ENCODE measurements at places on chromosomes 2 and 18. TPM values are rescaled to one million over a fixed set of nuclear protein-coding genes. Genes with fewer than 3 reads are reported as not detected.
A peak's percentile ranks its signal among the peaks of the same experiment; 100 is the strongest.

DNA sequence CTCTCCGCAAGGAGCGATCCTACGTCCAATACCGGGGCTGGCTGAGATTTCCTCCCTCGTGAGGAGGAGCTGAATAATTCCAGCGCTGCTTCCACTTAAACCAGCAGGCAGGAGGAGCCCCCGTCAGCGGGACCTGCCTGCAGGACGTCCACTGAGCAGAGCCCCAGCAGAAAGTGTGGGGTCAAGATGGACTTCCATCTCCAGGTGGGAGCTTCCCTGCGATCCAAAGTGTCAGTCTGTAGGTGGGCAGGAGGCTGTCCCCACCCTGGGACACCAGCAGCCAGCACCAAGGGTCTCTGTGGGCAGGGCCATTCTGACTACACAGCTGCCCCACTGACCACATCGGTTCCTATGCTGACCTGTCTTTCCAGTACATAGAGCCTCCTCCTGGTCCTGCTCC lies 462 bp upstream of the OTOS start:
- no peak for DNase-seq
- H3K4me3 ChIP-seq, result no peak overlapping the region
- H3K36me3 ChIP-seq, result no peaks in the 10 kb centered on the region
- H3K27ac ChIP-seq, result no peak overlapping the region

- peak; percentile 8 for DNase-seq
- H3K4me1 ChIP-seq, result peaks cover 12% of the 10 kb centered on the region
- no peaks in the 10 kb centered on the region for H3K36me3 ChIP-seq
- no peak overlapping the region for H3K4me3 ChIP-seq
- no peaks in the 10 kb centered on the region for H3K27me3 ChIP-seq
These were observed 55.3 kb upstream of the B3GNT2 start for GRCh38 chr2:62140426-62141141.

DNA sequence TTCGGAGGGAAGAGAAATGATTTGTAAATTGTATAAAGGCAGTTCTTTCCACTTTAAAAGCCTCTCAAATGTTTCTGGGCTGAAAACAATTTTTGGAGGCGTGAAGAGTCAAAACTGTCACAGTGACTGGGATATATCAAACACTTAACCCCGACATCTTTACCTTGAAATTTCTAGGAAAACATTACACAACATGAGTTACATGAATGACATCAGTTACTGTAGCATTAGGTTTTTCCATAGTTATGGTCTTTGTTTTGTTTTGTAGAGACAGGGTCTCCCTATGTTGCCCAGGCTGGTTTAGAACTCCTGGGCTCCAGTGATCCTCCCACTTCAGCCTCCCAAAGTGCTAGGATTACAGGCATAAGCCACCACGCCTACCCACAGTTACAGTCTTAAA lies 25.7 kb downstream of the MSH6 start:
- no peak overlapping the region for H3K27ac ChIP-seq
- H3K27me3 ChIP-seq, result no peaks in the 10 kb centered on the region
- H3K36me3 ChIP-seq, result peaks cover 75% of the 10 kb centered on the region
- DNase-seq, result no peak

Gene DOCK10
- total RNA-seq, result 269 TPM

Gene RASGRP3
- total RNA-seq, result 11.8 TPM

All from activated CD4-positive, alpha-beta T cell treated with anti-CD3 and anti-CD28 coated beads, Interleukin-2, amount 10 ng/mL, durations not matched to agents 7 days and 5 days (primary cell).